ENCODE measurements at places on chromosomes 5 and 9. TPM values are rescaled to one million over a fixed set of nuclear protein-coding genes. Genes with fewer than 3 reads are reported as not detected.

Gene CLK4
- 16.0 TPM for total RNA-seq

Gene GARIN3
- not detected for total RNA-seq

Gene MYOZ3
- total RNA-seq = 0.13 TPM

Gene PCDHGC5
- 0.07 TPM for total RNA-seq

Gene NOL6
- total RNA-seq = 17.6 TPM

Gene ZNF189
- total RNA-seq = 19.0 TPM

Gene NMRK1
- total RNA-seq = 6.3 TPM

Gene EGR1
- 12.0 TPM for total RNA-seq

Gene STK32A
- 0.77 TPM for total RNA-seq

Gene INSL4
- not detected for total RNA-seq

Gene SVEP1
- 37.2 TPM for total RNA-seq

Gene IL6ST
- 391 TPM for total RNA-seq

Gene RARS1
- 73.5 TPM for total RNA-seq

Gene C5orf22
- 17.4 TPM for total RNA-seq

Gene FAM163B
- total RNA-seq = not detected

Gene FCN1
- 9.4 TPM for total RNA-seq

Gene PTPN3
- 1.9 TPM for total RNA-seq

Gene TMC1
- total RNA-seq = not detected

Gene OLFM1
- 27.2 TPM for total RNA-seq

Gene TTC23L
- 0.73 TPM for total RNA-seq

Gene OBP2B
- total RNA-seq = not detected

Gene FGF10
- 33.7 TPM for total RNA-seq

Gene SLC26A2
- 8.9 TPM for total RNA-seq

Gene OTULIN
- total RNA-seq = 27.1 TPM

Gene DDX4
- not detected for total RNA-seq

All from gastroesophageal sphincter (tissue), 4 donors.